ENCODE measurements at places on chromosomes 16 and 17.

- no peak for DNase-seq
Observed at GRCh38 chr17:19378416-19379360, at the start of gene MAPK7. TSS of gene MAPK7 (plus strand) at chr17:19378498. CDS start at chr17:19378901, 403 bp downstream.

DNA sequence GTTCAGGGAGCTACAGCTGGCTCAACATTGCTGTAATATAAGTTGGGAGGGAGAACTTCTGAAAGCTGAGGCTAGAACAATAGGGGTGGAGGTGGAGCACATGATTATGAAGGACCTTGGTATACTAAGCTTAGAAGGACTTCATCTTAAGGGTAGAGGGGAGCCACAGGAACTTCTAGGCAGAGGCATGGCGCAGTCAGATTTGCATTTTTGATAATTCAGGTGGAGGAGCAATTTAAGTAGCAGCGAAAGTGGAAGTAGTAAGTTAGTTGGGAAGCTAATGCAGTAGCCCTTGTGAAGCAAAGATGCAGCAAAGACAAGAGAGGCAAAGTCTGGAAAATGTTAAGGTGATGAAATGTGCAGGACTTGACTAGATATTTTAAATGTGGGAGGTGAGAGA, 144.1 kb downstream of the SPECC1 start:
- no peak for DNase-seq

GRCh38 chr16:89280546-89281188, 63.2 kb downstream of the ZNF778 start:
- DNase-seq = no peak

- no peak for DNase-seq
Observed at GRCh38 chr17:79369532-79369931, 241.3 kb downstream of the RBFOX3 start.

- no peak for DNase-seq
Observed at GRCh38 chr17:36661047-36661666, 59.8 kb downstream of the MRM1 start.

DNA sequence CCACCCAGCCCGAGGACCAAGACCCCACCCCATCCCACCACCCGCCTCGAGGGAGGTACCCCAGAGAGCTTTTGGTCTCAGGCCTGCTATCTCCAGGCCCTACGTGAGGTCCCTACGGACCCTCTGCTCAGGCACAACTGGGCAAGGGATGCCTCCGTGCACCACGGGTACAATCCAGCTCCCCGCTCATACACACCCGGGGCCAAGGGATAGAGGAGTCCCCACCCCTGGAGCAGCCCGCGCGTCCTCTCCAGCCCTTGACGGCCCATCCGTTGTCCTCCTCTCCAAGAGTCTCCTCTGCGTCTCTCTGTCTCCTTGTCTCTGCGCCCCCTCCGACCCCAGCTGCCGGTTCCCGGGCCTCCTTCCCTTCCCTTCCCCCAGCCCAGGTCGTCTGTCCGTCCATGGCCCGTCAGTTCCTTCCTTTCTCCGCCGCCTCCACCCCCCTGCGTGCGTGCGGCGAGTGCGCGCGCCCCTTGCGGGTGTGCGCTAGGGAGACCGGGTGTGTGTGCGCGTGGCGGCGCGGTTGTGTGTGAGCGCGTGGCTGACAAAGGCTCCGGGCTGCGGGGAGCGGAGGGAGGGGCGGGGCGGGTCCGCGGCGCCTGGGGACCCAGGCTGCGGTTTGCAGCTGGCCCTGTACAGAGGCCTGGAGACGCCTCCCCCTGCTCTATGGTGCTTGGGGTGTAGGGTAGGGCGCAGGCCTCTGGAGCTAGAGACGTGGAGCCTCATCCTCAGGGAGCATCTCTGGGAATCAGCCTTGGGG, 930 bp downstream of the SPNS2 start:
- no peak for DNase-seq

GRCh38 chr16:9824200-9825068, 357.8 kb downstream of the GRIN2A start:
- no peak for DNase-seq

DNA sequence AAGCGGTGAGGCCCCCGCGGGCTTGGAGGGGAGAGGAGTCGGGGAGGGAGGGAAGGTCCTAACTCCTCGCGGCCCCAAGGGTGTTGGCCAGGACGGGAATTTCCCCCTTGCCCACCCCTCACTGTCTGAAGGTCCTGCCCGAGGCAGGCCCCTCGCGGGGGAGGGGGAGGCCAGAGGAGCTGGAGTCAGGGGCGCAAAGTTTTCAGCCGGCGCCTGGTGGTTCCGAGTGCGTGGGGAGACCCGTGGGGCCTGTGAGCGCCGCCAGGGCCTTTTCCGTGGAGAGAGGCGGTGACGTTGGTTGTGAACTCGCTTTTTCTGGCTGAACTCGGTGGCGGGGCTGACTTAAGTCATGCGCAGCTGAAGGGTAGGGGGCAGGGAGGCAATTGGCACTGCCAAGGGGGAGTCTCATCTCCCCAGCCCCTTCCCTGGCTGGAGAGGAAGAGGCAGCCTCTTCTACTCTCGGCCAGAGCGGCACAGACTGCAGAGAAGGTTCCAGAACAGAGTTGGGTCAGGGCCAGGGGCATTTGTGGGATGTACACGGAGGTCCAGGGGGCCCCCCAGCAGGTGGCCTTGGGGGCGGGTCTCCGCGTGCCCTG, 1.5 kb downstream of the CACNA1H start:
- no peak for DNase-seq

DNA sequence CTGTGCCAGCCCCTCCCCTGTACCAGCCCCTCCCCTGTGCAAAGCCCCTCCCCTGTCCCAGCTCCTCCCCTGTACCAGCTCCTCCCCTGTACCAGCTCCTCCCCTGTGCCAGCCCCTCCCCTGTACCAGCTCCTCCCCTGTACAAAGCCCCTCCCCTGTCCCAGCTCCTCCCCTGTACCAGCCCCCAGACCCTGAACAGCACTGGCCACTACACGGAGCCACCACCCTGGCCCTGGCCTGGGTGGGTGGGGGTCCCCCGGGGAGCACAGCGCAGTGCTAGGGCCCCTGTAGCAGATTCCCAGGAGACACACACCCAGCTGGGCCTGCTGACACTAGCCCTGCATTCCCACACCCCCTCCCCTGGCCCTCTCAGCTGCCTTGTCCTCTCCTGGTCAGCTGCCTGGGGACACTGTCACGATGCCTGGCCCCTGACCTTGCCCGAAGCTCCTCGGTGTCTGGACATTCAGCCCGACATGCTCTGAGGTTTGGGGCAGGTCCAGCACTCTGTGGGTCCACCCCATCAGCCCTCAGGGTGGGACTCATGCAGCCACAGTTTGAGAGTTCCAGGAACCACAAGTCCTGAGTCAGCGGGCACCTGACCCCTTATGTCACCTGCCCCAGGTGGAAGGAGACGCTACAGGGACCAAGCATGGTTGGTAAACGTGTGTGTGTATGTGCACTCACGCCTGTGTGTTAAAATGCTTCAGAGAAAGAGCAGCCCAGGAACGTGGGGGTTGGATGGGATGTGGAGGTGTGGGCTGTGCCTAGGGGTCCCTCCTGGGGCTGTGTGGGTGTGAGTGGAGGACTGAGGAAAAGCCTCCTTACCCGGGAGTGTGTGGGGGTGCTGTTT, 114.2 kb downstream of the METRNL start:
- no peak for DNase-seq

- no peak for DNase-seq
Observed at GRCh38 chr17:73847952-73848351, 203.7 kb upstream of the SDK2 start.

- DNase-seq = no peak
Observed at GRCh38 chr17:60562421-60562820, 36.4 kb upstream of the APPBP2 start.

GRCh38 chr16:12311309-12311708, 334.8 kb downstream of the SNX29 start:
- DNase-seq = no peak

DNA sequence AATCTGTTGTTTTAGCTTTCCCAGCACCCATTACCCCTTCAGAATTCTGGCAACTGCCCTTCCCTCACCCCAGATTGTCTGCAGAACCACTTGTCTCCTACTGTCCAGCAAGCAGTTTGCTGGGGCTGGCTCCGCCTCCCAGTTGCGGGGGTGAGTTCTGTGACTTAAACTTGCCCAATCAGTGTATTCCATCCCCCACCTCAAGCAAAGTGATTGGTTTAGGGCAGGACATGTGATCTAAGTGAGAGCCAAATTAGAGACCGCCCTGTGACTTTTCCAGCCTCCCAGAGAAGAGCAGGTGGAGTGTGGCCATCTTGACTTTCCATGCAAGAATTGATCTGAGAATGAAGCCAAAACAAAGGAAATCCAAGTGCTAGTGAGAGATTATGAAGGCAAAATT, 22.7 kb upstream of the SRCIN1 start:
- DNase-seq = no peak

DNA sequence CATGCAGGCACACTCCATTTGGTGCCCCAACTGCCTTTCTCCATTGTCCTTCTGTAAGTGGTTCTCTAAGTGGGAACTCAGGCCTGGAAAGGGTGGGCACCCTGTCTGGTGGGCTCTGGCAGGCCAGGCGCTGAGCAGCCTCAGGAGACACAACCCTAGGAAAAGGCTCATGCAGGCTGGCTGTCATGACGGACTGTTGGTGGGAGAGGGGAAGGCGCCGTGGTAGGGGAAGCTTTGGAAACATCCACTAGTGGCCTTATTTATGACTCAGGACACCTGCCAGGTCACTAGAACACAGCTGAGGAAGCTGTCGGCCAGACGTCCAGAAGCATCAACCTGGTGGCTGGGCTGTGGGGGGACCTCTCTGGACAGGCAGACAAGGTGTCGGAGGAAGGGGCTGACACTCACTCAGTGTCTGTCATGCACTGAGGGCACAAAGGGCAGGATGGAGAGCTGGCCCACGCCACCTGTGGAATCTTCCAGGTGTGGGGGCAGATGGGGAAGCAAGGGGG, 216.0 kb downstream of the SEC14L1 start:
- DNase-seq = no peak

DNA sequence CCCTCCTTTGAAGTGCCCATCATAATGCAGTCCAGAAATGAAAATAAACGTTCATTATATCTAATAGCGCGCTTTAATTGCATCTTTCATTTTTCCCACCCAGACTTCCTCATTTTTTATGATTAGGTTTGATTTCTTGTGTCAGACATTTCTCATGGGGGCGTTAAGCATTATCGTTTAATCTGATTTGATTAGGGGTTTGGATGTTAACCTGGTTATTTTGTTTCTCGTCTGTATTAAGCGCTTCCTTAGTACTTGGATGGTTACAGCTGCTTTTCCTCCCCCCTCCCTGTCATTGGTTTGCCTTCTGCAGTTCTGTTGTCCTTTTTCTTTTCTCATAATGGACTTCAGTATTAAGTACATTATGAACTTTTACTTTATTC, 540 bp downstream of the MFSD11 start:
- DNase-seq = no peak

GRCh38 chr17:45320931-45321461, 4.2 kb upstream of the MAP3K14 start:
- DNase-seq = peak; percentile 36

- DNase-seq = no peak
Observed at GRCh38 chr17:67606471-67606870, 111.3 kb upstream of the NOL11 start.

- no peak for DNase-seq
Observed at GRCh38 chr16:63192980-63193379, 1156.7 kb upstream of the CDH8 start.

DNA sequence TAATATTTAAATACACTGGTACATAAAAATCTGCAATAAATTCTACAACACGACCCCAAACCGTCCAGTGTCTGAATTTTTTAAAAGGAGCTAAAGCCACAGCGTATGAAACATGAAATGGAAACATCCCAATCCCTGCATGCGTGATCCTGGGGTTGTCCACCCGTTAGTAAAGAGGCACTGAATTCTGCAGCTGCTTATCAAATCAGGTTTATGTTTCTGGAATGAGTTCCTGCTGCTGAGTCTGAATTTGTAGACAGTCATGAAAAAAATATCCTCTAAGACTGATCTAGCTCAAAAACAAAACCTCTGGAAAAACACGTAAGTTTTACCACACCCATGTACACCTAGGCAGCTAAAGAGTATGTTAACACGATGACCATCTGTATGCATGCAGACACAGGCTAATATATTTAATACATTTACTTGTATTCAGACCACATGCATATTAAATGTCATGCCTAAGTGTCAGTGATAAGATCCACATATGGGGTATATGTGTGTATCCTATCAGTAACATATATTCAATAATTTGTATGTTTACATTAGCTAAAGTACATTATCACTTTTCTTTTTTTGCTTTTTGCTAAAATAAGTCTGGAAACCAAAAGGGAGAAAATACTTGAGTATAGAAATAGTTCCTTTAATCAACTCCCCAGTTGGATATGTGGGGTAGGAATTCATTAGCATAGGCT, 420.5 kb upstream of the PSMD7 start:
- no peak for DNase-seq

GRCh38 chr16:88068476-88069396, 117.5 kb downstream of the BANP start:
- DNase-seq = no peak

DNA sequence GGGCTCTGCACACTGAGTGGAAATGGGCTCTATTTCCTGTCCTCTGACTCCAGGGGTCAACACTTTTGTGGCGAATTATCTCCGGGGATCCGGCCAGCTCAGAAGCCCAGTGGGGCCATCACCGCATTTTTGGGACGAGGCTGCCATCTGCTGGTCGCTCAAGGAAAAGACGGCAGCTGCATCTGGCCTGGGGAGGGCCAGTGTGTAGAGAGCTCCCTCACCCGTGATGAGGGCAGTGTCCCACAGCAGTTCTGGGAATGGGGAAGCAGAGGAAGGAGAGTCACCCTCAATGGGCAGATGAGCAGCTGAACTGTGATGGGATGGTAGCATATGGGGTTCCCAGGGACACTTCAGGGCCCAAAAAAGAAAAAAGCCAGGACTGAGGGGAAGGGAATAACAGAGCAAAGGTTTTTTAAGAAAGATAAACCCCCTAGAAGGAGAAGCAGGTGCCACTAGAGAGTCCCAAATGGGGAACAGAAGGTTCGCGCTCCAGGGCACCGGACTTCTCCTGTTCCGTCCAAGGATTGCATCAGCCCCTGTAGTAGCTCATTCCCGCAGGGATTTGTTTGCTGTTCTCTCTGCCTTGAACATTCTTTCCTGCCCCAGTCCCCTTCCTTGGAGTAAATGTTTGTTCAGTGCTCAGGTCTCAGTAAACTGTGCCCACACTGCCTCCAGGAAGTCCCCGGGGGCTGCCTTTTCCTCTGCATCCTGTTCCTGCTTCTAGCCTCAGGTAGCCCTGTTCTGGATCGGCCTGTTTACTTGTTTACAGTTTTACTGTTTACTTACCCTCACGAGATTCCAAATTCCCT, 9.3 kb upstream of the ABCC12 start:
- DNase-seq = peak; percentile 91

DNA sequence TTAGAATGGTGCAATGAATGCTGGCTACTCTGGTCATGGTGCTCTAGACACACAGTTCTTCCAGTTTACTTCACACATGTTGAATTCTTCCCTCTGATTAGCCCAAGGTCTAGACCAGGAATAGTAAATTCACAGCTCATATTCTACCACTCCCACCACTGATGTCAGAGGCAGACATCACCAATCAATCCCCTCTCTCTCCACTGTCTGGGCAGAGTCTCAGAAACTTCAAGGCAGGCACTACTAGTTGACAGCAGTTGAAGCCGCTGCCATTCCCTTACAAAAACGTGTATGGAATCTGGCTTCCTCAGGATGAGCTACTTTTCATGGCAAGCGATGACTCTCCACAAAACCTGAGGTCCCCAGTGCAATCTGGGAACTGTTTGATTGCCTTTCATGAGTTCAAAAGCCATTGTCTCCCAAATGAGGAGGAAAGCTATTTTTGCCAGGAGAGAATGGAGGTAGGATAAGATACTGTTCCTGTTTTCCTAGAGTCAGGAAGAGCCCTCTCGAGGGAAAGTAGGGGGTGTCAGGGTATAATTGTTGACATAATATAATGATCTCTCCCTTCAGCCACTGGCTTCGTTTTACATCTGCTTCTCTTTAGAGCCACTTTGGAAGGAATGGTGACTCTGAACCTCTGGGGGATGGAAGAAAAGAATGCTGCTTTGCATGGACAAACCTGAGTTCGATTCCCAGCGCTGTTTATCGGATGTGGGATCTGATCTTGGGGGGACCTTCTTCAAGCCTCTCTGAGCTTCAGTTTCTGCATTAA, 90.0 kb downstream of the FOXL1 start:
- no peak for DNase-seq

Measured in inflammatory macrophage treated with lipopolysaccharide for 1 hour (primary cell).